ENCODE measurements at places on chromosomes 6 and 20.

DNA sequence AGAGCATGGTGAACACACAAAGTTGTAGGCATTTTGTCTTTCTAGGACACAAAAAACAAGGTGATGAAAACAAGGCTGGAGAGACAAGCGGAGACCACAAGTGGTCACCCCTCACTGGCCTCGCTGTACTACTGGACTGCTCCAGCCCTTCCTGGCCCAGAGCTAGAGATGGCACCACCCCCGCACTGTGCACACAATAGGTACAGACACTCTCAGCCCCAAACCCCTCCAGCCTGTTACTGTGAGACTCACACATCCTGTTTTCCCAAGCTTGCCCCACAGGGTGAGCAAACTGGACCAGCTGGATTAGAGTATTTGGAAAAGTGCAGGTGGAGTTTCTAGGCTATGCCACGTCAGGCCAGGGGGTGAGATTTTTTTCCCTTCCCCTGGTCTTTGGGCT, 8.4 kb upstream of the ZSWIM1 start:
- no peak for DNase-seq

DNA sequence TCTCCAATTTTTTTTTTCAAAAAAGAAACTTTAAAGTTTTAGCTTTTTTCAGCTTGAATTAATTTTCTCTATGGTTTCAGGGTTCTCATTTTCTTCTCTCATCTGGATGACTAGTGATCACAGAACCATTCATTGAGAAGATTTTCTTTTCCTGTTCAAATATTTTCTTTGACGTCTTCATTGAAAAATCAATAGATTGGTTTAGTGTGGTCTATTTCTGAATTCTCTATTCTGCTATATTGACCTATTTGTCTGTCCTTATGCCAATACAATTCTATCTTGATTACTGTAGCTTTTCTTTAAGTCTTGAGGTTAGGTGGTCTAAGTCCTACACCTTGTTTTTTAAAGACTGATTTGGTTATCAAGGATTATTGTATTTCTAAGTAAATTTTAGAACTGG, 150.2 kb upstream of the MAN1A1 start:
- no peak for DNase-seq

DNA sequence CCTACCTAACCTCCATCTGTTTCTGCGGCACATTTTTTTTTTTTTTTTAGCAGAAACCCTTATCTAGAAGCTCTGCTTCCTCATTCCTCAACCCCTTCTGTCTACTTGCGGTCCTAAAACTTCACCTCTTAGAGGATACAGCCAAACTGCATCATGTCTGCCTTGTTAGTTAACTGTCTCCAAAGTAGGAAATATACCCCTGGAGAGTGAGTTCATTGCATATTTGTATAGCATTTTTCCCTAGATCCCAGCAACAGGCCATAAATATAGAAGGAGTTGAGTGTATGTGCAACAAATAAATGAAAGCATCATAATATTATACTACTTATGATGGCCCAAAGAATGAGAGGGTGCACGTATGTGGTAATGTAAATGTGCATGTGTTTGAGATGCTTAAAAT, 1288.6 kb upstream of the GJE1 start:
- DNase-seq = no peak

DNA sequence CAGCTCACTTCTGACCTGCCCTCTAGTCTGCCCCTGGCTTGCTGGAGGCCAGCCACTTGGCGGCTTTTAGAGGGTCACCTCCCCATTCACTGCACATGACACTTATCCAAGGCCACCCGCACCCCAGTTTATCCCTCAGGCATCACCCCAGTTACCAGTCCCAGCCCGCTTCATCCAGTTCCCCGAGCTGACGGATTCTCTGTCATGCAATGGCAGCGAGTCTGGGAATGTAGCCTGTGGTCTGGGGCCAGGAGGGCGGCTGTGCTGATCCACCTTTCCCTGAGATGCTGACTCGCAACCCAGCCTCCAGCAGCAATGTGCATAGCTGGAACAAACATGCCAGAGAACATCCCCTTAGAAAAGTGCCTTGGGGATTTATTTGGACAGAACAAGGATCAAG, 25.8 kb downstream of the SYNDIG1 start:
- no peak for DNase-seq

DNA sequence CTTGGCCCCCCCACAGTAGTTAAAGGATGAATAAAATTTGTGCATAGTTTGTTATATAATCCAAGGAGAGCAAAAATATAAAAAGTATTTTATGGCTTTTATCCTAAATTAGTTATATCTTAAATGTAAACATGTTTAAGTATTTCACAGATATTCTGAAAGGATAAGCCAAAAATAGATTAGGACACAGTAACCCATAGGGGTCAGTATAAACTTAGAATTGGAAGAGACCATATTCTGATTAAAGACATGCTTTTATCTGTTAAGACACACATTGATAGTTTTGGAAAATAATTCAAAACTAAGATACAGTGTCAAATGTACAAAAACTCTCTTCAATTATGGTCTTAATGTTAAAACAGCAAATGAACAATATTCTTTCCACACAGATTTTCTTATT, 4.5 kb upstream of the SERINC1 start:
- DNase-seq = no peak

DNA sequence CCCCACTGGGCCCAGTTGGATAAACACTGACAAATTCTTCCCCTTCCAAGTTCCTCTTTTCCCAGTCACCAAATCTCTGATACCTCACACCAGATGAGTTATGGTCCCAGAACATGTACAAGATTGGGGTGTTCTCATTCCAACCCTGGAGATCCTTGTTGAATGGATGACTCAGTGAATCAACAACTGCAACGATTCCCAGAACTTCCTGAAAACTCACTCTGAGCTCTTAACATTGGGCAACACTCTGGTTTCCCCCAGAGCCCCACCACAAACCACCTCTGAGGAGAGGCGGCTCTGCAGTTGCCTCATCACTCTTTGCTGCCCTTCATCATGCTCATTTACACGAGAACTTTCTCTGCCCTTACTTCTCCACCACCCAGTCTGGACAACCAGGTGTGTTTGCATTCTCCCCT, 115.2 kb downstream of the MRPL14 start:
- no peak for DNase-seq

DNA sequence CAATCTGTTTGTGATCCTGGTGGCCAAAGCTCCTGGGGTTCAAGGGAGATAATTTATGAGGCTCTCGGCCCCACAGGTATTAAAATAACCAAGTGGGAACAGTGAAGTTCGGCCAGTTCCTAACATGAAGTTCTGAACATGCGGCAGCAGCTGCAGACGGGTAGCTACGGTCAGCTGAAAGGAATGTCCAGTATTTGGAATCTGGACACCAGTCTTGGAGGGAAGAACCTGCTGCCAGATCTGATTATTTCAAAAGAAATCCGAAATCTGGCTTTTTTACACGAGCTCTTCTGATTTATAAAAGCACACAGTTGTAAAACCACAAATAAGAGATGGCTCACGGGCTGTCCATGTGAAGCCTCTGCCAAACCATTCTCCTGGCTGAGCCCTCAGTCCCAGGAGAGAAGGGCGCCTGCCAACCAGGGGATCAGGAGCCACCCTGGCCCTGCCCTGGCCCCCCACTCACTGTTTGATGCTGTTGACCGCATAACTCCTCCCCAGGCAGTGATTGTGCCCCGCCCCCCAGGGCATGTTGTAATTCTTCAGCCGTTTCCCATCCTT, 28.2 kb upstream of the KCNB1 start:
- no peak for DNase-seq

DNA sequence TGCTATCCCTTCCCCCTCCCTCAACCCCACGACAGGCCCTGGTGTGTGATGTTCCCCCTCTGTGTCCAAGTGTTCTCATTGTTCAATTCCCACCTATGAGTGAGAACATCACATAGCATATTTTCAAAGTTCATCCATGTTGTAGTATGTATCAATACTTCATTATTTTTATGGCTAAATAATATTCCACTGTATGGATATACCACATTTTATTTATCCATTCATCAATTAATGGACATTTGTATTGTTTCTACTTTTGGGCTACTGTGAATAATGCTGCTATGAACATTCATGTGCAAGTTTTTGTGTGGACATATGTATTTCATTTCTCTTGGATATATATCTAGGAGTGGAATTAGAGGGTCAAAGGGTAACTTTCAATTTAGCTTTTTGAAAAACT, 58.7 kb upstream of the ARMC2 start:
- no peak for DNase-seq

DNA sequence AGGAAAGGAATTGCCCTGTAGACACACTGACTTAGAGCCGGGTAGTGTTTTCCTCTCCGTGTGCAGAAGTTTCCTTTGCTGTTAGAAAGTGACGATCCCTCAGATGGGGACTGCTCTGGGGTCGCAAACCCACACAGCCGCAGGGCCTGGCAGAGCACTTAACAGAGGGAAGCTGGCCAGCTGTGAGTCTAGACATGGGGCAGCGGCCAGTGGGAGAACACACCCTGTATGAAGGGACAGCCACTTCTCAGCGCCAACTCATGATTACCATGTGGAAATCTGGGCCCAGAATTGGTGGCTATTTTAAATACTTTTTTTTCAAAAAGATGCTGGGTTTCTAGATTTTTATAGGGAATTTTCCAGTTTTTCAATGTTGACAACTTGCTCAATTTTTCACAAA, 39.4 kb downstream of the SLC9A8 start:
- DNase-seq = no peak

GRCh38 chr6:17454316-17455005, 61.1 kb downstream of the CAP2 start:
- DNase-seq = no peak

- no peak for DNase-seq
These were observed 461.9 kb downstream of the KIF16B start for GRCh38 chr20:16111172-16111832.

DNA sequence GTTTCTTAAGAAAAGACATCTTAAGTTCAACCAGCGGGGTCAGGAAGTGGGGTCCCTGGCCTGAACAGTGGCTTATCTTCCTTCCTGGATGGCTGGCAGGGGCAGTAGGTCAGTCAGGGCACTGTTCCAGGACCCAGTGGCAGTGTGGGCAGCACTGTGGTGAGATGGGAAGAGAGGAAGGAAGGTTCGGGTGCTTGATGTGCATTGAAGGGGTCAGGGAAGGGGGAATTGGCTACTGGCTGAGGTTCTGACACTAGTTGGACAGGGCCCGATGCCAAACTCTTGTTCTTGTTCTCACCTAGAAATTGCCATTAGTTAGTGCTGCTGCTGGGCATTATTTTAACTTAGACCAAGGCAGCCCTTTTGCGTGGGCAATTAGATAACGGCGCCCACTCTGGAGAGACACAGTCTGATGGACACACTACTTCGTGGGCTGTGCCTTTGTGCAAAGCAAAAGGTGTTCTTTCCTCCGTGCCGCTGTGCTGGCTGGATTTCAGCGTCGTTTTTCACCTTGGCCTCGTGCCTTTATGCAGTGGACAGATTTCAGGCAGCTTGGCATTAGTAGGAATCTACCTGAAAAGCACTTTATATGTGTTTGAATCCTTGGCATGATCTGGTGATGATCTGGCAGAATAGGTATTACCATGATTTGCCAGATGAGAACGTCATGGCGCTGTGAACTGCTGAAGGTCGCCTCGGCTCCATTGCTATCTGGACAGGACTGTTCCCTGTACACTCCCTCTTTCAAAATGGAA, 30.3 kb downstream of the UTRN start:
- DNase-seq = no peak

DNA sequence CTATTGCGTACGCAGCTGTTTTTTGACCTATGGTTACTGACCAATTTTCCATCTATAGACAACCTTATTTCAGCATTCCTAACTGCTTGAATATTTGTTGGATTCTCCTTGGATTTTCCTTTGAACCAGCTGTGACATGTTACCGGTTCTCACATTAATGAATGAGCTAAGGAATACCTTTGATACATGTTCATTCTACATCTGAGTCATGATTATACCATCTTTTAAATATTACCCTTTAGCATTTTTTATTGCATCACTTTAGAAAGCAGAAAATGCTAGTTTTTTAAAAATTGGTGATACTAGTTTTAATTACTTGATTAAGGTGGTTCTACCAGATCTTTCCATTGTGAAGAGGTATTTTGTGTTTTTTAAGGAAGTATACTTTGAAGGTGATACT, 1.9 kb upstream of the IGF2R start:
- DNase-seq = no peak

- DNase-seq = no peak
These were observed 64.8 kb downstream of the HCRTR2 start for GRCh38 chr6:55239099-55239498.

DNA sequence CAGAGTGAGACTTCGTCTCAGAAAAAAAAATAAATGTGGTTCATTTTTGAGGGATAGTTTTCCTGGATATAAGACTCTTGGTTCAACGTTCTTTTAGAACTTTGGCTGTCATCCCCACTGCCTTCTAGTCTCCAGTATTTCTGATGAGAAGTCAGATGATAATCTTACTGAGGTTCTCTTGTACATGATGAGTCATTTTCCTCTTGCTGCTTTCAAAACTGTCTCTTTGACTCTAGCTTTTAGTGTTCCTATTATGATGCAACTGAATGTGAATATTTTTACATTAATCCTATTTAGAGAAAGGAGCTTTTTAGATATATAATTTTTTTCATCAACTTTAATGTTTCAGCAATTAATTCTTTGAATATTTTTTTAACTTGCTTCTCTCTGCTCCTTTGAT, 46.0 kb upstream of the OR14J1 start:
- no peak for DNase-seq

GRCh38 chr6:455006-455585, 63.5 kb downstream of the IRF4 start:
- no peak for DNase-seq

GRCh38 chr20:3932681-3933080, 43.5 kb downstream of the PANK2 start:
- DNase-seq = no peak

All from posterior cingulate gyrus (tissue), 11 donors.